ENCODE measurements at places on chromosomes 4 and X.

DNA sequence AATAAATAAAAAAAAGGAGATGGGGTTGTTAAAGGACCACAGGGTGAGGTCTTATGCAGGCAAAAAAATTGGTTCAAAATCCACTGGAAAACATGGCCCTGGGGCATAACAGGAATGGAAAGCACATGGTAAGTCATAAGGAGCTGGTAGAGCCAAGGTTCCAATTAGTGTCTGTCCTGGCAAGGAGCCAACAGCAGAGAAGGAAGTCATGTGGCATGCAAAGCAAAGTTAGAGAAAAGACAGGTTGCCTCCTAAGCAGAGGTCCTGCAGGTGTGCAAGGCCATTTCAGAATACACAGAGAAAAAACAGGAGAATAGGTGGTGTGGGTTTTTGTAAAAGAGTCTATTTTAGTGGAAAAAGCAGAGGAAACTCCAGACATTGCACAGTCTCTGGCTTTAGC lies 1881.7 kb downstream of the ARAP2 start:
- DNase-seq = no peak

DNA sequence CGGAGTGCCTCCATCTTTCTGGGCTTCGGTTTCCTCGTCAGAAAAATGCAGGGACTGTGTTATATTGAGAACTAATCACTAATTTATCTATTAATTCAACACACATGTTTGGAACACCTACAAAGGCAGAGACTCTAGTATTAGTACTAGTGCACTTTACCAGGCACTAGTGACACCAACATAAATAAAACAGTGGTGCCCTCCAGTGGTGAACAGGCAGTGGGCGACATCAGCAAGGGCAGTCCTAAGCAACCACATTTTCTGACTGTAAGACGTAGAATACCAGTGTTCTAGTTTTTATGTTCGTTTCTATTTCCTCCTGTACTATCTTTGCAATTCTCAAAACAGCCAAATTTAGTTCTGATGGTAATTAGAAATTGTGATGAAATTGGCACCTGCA lies 69.1 kb upstream of the UCP1 start:
- DNase-seq = no peak

GRCh38 chrX:9682456-9682855 lies 83.2 kb downstream of the GPR143 start:
- no peak for DNase-seq

DNA sequence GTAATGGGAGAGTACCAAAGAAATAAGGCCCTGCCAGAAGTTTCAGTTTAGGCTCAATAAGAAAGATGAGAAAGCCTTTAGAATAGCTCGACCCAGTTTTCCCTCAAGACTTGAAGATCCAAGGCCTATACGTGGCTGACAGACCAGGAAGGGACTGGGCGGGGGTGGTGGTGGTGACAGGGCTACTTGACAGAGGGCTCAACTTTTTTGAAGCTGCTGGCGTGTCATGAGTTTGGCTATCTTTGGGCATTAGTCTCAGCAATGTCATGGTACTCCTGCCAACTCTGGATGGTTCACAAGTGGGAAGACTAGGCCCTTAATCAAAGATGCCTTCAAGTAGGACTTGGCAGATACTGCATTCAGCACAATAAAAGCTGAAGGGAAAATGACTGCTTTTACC lies 100.1 kb upstream of the SCML1 start:
- DNase-seq = no peak

DNA sequence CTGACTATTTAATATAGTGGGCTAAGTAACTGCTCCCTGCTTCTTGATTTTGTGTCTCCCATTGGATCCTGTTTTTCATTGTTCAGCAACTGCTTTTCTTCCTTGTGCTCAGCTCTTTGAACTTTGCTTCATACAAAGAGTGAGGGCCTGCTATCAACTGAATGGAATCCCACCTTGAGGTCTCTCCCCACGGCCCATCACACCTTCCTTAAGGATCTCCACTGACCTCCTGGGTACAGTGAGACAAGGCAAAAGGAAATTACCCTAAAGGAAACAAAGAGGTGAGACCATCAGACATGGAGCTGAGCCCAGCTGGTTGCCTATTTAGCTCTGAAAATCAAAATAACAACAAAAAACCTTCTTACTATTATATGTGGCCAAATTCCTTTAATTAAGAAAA lies 91.3 kb upstream of the RPL34 start:
- no peak for DNase-seq

DNA sequence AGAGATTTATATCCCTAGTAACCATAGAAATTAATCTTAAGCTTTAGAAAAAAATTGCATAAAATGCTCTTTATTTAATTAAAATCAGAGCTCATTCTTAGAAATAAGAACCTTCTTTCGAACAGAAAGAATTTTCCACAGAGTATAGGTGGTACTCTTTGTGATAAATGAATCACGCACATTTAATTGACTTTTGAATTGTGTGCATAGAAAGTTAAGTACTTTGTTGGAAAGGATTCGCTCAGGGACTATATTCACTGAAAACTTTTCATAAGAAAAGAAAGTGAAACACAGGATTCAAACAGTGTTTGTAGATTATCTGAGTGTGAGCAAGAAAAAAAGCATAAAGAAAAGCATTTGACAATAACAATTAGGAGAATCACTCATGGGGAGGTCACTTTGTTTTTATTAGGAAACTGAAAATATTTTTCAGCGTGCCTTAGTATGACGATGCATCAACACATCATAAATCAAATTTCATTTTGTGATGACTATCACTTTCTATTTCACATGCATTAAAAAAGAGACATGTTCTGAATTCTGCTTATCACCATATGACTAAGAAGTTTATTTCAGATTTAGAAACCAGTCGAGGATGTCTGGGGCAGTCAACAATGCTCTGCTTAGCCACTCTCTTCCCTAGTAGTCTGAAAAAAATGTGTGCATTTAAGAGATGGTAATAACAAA lies 49.5 kb downstream of the STX18 start:
- no peak for DNase-seq

DNA sequence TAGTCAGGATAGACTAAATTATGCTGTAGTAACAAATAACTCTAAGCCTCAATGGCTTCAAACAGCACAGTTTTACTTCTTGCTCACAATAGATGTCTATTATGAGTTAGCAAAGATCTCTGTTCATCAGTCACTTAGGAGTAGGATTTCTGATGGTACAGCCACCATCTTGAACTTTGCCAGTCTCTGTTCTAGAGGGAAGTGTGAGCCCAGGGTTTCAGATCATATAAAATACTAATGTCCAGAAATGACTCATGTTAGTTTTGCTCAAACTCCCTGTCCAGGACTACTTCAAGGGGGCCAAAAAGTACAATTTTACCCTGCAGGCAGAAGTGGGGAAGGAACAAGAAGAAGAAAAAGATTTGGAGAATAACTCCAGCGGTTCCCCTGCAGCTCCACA lies 77.1 kb upstream of the LSM6 start:
- no peak for DNase-seq

DNA sequence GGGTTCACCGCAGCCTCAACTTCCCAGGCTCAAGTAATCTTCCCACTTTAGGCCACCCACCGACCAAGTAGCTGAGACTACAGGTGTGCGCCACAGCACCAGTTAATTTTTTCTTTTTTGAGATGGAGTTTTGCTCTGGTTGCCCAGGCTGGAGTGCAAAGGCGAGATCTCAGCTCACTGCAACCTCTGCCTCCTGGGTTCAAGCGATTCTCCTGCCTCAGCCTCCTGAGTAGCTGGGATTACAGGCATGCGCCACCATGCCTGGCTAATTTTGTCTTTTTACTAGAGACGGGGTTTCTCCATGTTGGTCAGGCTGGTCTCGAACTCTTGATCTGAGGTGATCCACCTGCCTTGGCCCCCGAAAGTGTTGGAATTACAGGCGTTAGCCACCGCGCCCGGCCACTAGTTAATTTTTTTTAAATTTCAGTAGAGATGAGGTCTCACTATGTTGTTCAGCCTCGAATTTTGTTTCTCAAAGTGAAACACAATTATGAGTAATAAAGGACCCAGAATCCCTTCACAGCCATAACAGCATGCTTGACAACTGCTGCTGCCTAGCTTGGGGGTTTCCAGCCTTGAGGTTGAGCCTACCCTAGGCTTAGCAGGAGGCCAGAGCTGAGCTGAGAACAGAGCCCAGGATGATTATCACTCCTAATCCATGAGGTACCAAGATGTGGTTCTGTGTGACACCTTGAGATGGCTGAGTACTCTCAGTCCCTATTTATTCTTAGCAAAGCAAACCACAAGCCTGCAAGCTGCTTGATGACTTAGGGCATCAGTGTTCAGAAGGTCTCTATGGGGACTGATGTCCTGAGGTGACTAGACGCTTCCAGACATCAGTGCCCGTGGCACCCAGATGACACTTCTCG lies 41.6 kb upstream of the NKRF start:
- DNase-seq = peak; percentile 40

DNA sequence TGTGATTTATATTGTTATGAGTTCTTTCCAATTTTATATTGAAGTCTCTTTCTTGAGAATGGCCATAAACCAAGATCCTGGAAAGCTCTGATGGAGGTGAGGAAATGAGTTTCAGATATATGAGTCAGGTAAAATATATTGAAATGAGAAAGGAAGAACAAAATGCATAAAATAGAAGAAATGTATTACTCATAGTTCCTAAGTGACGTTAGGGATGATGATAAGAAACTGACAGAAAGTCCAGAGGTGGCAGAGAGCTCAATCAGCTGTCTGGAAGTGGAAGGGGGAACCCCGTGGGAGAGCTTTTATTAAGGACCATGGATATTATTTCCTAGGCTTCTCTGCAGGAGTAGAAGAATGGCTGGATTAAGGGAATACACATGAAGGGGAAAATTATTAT lies 24.6 kb downstream of the UGT2B7 start:
- DNase-seq = no peak

DNA sequence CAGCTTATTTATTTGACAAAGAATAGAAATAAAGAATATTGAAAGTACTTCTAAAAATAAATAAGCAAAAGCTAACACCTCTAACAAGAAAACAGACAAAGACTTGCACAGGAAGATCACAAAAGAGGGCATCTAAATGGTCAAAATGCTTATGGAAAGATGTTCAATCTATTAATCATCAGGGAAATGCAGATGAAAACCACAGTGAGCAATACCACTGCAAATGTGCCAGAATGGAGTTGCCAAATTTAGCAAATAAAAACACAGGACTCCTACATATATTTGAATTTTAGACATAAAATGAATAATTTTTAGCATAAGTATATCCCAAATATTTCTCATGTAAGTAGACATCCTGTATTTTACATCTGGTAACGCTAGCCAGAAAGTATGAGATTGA lies 56.1 kb upstream of the HPGD start:
- DNase-seq = no peak

- no peak for DNase-seq
Measured at GRCh38 chrX:132809581-132809980, 148.8 kb downstream of the HS6ST2 start.

- DNase-seq = no peak
Measured at GRCh38 chrX:30949554-30949953, 60.5 kb upstream of the TAB3 start.

DNA sequence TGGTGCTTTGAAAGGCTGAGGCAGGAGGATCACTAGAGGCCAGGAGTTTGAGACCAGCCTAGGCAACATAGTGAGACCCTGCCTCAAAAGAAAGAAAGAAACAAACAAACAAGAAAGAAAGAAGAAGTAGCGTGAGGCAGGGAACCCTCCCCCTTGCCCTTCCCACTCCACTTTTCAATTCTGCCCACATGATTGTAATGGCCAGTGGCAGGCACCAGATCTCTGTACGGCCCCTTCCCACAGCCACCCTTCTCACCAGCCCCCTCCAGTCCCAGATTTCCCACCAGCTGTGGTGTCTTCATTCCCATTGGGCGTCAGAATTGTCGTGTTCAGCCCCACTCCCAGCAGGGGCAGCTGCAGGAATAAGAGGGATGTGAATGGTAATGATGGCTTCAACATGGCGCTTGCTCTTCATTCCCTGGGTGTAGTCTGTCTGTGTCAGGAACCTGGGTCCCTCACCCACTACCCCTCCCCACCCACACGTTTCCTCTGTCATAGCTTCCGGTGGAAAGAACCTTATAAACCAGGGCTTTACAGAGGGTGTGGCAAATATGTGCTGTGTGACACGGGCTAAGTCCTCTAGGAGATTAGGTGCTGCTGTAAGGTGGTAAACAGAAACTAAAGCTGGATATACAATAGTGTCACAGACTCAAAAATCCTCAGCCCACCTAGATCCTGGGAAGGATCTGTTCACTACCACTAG lies at the start of gene IL2RG:
TSS of gene IL2RG (minus strand) at position 437 of the 703 bp plus-strand sequence. CDS start at position 399, 38 bp downstream.
- peak; percentile 72 for DNase-seq

DNA sequence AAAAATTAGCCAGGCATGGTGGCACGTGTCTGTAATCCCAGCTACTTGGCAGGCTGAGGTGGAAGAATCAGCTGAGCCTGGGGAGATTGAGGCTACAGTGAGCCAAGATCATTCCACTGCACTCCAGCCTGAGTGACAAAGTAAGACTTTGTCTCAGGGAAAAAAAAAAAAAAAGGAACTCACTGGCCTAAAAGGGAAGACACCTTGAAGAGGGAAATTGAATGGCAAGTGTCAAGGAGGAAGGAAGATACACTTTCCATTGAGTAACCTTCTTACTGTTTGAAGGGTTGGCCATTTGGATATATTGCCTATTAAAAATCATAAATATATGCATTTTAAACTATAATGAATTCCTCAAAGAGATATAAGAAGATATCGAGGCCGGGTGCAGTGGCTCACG lies 147.5 kb upstream of the FAM241A start:
- DNase-seq = no peak

GRCh38 chrX:72272868-72273267 lies 4.2 kb downstream of the RPS4X start:
- no peak for DNase-seq

DNA sequence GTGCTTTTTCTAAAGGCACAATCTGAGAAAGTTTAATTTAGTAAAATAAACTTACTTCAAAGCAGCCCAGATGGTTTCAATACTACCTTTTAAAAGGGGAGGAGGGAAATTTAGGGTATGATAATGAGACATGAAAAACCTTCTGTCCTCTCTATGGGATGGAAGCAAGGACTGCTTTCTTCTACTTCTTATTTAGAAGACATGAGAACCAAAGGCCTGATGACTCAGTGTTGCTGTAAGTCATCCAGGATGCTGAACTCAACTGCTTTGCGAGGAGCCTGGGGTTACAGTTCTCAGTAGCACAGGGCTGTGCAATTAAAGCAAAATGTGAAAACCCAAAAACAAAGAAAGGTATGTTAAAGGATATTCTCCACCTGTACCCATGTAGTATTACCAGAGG lies 140.8 kb upstream of the EDNRA start:
- DNase-seq = no peak

Measured in T-helper 9 cell (primary cell).